Activated T-helper 1 cell treated with anti-CD3 and anti-CD28 coated beads, Interleukin-2, amount 50 U/mL, for 16 hours (primary cell): ENCODE measurements at places on chromosomes 1 and 21.

GRCh38 chr1:30929135-30929889 is 20.8 kb upstream of the SDC3 start:
- DNase-seq, result no peak

DNA sequence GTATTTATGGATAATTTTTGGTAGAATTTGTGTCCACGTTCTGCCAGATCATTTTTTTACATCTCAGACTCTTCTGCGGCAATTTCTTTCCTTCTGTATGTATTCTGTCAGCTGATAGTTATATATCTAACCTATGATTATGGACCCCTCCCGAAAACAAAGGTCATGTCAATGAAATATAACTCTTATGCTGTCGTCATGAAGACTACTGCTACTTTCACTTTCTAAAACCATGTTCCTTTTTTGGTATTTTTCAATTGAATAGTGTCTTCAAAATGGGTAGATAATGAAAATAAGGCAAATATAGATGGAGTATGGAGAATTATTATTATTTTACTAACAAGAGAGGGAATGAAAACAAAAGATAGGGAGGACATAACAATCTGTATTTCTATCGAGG is 3.2 kb downstream of the ANGPTL1 start:
- DNase-seq, result no peak

DNA sequence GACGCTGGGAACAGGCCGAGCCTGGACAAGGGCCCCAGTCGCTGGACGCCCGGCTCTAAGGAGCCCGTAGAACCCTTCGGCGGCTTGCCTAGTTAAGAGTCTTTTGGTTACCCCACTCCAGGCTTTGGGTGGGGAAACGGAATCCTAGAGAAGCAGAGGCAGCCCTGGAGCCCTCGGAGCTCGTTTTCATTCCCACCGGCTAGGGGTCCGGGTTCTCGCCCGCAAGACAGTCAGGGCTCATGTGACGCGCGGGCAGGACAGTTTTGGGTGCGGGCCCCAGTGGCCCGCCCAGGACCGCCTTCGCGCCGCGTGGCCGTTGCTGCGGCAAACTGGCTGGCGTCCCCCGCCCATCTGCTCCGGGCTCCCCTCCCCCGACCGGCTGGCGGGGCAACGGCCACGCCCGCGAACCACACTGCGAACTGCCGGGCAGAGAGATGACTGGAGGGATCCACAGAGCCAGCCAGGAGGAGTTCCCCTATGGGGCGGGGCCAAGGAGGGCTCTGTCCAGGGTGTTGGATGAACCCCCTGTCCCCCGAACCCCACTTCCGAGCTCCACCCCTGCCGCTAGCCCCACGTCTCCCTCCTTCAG is 829 bp upstream of the HES2 start:
- DNase-seq, result no peak

DNA sequence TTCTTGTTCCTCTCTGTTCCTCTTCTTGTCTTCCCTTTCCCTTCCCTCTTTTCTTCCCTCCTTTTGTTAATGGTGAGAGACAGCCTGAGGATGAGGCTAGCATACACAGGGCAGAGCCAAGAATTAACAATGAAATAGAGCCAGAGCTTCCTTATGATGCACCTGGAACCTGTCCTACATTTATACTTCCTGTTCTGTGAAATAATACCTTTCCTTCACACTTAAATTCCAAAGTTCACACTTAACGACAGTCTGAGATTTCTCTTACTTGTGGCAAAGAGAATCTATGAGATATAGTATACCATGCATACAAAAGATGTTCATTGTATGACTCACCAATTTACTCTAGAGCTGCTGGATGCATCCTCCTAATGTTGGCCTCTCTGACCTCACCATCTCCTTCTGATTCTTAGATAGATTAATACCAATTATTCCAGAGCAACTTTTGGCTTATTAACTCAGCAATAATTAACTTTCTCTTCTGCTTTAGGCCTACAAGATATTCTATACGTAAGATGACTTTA is 30.8 kb upstream of the TSNAX start:
- DNase-seq, result no peak

DNA sequence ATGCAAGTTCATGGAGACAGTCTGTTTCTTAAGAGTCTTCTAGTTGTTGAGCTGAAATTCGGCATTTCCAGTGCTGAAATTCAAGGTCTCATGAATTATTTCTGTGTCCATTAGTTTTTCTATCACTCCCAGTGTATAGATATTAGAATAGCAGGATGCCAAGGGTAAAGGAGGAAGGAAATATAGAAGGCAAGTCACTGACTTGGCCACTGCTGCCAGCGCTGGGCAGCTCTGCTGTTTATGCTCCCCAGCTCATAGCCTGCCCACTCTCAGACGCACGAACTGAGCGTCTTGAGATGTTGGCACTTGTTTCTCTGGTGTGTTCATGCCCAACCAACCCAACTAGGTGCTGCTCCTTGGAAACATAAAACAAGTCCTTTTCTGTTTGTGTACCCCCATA is 110.1 kb downstream of the SLC45A1 start:
- no peak for DNase-seq

GRCh38 chr1:42767510-42768000 is 506 bp downstream of the C1orf50 start:
- no peak for DNase-seq

GRCh38 chr21:17444828-17445227 is 68.0 kb upstream of the CXADR start:
- DNase-seq, result no peak

GRCh38 chr1:211638689-211639101 is 36.7 kb downstream of the NEK2 start:
- DNase-seq, result no peak

GRCh38 chr1:182762536-182762935 is 27.0 kb upstream of the NPL start:
- no peak for DNase-seq

- no peak for DNase-seq
These were observed 27.5 kb upstream of the SLAMF9 start for GRCh38 chr1:159981351-159982055.

GRCh38 chr1:212118872-212119260 is 83.3 kb downstream of the DTL start:
- no peak for DNase-seq

DNA sequence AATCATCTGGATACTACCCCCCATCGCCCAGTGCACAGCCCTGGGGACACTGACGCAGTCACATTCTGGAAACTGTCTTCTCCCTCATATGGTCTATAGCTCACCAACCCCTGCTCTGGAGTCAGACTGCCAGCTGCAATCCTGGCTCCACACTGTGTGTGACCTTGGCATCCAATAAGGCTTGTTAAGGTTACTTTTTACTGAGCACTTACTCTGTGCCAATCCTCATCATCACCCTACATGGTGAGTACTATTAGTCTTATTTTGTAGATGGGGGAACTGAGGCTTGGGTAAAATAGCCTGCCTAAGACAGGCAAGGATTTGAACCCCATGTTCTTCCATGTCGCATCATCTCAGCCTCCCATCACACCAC is 34.9 kb downstream of the AHDC1 start:
- DNase-seq, result no peak

- DNase-seq, result no peak
These were observed 273.2 kb downstream of the PTPRC start for GRCh38 chr1:198912046-198912445.

GRCh38 chr1:46448109-46448911 is 41.3 kb upstream of the DMBX1 start:
- DNase-seq, result no peak

- DNase-seq, result no peak
These were observed 296.1 kb upstream of the LRRC7 start for GRCh38 chr1:69271587-69272125.

DNA sequence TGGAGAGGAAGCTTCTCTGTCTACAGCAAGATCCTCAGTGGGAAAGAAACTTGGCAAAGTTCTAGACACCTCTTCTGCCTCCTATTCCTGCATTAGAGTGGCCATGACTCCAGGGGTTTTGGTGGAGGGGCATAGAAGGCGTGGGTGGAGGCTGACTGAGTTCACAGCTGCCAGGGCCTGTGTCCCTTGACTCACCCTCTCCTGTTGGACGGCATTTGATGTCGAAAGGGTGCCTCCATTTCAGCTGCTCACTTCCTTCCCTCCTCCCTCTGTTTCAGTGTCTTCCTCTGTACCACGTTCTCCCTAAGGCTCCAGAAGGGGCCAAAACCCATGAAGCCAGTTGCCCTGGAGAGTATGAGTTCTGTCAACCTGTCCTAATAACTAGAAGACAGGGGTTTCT is 632 bp downstream of the TMEM79 start:
- no peak for DNase-seq

DNA sequence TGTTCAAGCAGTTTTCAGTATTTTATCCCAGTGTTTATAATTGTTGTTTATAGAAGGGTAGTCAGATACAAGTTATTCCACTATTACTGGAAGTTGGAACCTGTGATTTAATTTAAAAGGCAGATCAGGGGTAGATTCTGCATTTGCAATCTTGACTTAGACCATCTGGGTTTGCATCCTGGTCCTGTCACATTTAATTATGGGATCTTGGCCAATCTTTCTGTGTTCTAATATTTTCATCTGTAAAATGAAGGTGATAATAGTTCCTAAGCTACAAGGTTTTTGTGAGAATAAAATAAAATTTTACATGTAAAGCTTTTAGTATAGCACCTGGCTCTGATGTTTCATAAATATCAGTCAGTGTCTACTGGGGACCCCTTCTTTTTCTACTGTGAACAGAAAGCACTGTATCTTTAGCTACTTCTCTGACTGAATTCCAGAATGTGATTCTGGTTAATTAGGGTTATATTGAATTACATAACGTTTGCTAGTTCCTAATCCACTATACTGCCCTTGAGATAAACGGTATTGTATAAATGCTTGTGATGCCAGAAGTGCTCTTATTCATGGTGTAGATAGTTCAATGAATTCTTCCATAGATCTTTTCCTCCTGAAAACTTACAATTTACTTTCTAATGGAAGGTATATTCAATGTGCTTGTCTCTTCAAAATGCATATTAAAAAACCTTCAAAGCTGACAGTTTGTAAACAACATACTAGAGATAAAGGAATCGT is 131.0 kb downstream of the KCNK1 start:
- no peak for DNase-seq
